ENCODE measurements at places on chromosomes 16 and 17.
A peak's percentile ranks its signal among the peaks of the same experiment; 100 is the strongest.

DNA sequence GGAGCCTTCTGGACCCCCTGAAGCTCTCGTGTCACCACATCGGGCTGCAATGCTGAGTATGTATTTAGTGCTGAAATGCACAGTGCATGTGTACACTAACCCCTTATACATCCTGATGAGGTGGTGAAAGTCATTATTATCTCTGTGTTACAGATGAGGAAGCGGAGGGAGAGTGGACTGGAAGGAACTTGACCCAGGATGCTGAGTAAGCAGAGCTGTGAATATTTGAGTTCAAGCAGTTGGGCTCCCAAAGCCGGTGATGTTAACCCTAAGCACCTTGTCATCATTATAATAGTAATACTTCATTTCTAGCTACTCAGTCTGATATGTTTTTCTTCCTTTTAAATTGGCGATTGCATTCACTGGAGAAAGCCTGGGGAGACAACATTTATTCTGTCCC lies 25.9 kb upstream of the NKD1 start:
- DNase-seq = no peak

GRCh38 chr16:7449808-7450207 lies 117.2 kb downstream of the RBFOX1 start:
- DNase-seq = no peak

GRCh38 chr17:40564883-40565768 lies at the start of gene CCR7:
TSS of gene CCR7 (minus strand) at chr17:40565472. CDS start at chr17:40565409, 63 bp downstream.
- DNase-seq = no peak

DNA sequence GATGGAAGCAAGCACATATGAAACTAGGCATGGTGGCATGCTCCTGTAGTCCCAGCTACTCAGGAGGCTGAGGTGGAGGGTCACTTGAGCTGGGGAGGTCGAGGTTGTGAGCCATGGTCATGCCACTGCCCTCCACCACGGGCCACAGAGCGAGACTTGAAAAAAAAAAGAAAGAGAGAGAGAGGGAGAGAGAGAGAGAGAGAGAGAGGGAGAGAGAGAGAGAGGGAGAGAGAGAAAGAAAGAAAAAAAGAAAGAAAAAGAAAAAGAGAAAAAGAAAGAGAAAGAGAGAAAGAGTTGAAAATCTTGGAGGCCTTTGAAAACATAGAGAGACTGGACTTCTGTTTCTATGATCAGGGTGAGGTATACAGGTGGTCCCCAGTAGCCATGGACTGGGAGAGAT lies 15.4 kb upstream of the ARL4D start:
- no peak for DNase-seq

GRCh38 chr16:1090620-1091587 lies 5.1 kb downstream of the C1QTNF8 start:
- DNase-seq = no peak

GRCh38 chr16:87735270-87736007 lies 30.3 kb downstream of the KLHDC4 start:
- DNase-seq = no peak

DNA sequence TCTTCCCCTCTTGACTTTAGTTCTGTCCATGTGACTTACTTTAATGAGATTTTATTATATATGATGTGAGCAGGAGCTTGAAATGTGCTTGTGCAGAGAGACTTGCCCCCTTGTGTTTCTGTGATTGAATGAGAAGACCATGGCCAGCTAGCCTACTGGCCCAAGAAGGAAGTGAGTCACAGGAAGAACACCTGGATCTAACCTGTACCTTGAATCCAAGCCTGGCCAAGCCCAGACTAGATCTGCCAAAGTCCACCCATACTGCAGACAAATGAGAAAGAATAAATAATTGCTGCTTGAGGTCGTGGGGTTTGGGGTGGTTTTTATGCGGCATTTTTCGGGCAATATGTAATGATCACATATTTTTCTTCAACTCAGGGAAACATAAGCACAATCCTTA lies 9.6 kb downstream of the ABCA10 start:
- DNase-seq = no peak

DNA sequence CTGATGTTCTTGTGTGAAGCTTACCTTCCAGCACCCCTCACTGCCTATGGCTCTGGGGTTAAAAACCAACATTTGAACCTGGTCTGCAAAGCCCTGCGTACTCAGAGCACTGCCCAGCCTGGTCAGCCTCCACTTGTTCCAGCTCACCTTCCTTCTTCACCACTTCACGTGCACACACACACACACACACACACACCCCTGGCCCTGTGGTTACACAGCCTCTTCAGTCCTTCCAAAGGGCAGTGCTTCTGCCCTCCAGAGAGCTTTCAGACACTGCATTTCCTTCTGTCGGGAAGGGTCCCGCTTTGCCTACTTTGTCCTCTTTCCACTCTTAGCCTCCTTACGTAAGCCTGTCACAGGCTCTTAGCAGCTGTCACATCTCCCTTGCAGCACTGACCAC lies 9.6 kb upstream of the TMEM220 start:
- no peak for DNase-seq

- DNase-seq = no peak
Measured at GRCh38 chr17:4485676-4486646, 12.7 kb upstream of the SPNS2 start.

DNA sequence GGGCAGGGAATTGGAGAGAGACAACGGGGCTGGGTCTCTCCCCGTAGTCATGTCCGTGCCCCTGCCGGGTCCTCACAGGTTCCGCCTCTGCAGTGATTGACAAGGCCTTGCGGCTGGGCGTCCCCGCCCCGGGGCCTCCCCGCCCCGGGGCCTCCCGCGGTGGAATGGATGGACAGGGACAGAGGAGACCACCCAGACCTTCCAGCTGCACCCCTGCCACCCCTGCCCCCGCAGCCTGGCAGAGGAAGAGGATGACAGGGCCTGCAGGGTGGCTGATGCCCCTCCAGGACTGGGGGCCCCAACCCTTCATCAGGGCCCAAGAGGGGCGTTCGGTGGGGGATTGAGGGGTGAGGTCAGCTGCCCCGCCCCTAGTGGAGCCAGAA lies 216.4 kb upstream of the CIBAR2 start:
- DNase-seq = no peak

DNA sequence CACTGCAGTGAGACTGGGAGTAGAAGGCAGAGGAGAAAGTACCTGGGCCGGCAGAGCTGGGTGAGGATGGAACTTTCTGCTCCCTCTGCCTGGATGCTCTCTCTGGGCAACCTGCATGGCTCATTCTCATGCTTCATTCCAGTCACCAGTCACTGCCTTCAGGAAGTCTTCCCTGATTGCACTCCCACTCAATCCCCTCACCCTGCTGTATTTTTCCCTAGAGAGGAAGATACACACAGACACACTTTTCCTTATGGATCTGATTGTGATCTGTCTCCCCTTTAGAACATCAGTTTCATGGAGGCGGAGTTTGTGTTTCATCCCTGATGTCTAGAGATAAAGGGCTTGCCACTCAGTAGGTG lies 44.9 kb downstream of the MEAK7 start:
- DNase-seq = no peak

DNA sequence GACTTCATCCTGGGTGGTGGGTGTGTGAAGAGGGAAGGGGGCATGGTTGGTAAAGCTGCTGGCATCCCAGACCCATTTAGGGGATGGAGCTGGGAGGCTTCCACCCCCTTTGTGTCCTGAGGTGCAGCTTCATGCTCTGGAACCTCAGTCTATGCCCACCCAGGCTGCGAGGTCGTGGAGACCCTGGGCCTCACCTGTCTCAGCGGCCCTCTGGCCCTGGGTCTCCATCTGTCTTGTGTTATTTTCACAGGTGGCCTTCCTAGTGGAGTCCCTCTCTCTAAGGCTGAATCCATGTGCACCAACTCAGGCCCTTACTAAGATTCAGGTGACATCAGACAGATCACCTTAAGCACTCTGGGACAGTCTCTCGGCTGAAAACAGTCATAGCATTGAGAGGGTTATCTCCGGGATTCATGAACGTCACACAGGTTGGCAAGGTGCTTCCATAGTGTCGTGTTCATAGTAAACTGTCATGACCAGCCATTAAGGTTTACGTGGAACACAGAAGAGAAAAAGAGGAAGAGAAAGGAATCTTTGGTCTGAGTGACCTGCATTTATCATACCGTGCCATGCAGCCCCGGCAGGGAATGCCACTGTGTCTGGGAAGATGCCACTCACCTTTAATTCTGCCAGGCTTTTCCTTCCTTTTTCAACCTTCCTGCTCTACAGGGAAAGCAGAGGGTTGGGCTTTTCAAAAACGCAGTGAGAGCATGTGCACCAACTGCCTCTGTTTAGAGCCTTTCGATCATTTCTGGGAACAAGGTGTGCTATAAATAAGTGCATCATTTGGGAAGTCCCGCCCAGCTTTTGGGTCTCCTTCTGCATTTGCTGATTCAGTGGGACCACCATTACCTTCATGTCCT lies 4.5 kb upstream of the FOXL1 start:
- no peak for DNase-seq

- peak; percentile 24 for DNase-seq
Measured at GRCh38 chr17:32483451-32484019, 3.3 kb upstream of the CDK5R1 start.

DNA sequence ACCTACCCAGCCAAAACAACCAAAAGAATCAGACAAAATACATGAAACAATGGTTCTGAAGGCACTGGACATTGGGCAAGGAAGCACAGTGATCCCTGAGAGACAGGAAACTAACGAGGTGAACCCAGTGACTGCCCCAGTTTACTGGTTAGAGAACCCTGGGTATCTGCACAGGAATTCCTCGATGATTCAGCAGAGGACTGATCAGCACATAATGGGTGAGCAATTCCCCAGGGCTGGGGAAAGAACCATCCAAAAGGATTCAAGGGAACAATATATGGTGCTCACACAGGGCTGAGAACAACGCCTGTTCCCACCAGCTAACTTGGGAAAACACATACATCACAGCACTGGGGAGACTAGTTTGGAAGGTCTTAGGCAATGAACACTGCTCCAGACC lies 167.2 kb downstream of the PARN start:
- DNase-seq = no peak

DNA sequence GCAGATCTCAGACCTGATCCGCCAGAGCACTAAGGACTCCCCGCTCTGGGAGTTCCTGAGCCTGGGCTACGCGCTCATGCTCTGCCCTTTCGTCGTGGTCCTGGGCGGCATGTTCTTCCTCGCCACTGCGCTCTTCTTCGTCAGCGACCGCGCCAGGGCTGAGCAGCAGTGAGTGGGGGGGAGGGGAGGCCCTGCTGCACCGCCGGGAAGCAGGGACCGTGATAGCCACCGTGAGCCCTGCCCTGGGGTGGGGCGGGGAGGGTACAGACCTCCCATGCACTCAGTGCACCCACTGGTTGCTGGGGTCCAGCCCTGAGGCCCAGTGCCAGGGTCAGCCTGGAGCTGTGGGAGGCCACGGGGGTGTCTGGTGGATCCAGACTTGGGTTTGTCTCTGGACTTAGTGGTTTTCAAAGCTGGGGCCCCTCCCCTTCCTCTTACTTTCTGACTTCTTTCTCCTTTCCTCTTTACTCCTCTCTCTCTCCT lies 18.9 kb downstream of the MYBBP1A start:
- no peak for DNase-seq

- DNase-seq = no peak
Measured at GRCh38 chr17:75129576-75129975, 2.0 kb downstream of the NT5C start.

GRCh38 chr16:82358606-82359221 lies 188.7 kb upstream of the MPHOSPH6 start:
- DNase-seq = no peak

- no peak for DNase-seq
Measured at GRCh38 chr17:5980941-5981340, 89.2 kb upstream of the WSCD1 start.

DNA sequence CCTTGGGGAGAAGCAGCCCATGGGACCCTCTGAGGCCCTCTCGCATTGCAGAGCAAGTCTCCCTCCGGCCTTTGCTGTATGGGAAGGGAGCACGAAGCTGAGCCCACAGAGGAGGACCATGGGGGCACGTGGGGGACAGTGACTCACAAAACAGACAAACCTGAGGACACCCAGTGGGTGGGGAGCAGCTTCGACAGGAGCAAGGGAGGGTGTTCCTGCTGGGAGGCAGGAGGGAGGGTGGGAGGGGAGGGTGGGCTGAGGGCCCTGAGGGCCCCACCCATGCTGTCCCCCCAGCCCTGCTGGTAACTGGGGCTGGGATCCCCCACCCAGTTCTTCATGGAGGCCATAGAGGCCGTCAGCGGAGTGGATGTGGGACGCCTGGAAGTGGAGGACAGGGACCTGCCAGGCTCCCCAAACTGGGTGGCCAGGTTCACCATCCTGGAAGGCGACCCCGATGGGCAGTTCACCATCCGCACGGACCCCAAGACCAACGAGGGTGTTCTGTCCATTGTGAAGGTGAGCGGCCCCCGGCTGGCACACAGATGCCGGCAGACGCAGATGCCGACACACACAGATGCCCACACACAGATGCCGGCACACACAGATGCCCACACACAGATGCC lies 12.5 kb downstream of the SLC22A31 start:
- DNase-seq = no peak

DNA sequence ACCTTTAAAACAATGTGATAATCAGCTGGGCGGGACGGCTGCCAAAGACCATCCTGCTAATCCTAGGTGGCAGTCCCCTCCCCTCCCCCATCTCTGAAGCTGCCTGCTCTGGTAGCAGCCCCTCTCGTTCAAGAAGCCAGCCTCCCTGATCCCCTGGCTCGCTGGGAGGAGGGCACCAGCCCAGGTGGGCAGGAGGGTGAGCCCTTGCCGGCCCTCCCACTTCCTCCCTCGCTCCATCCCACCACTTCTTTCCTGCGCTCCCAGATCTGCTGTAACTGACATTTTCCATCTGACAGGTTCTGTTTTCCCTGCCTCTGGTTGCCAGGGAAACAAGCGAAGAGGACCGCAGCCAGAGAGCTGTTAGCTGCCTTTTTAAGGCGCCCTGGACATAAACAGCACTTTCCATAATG lies 155.7 kb upstream of the TNRC6C start:
- peak; percentile 24 for DNase-seq

DNA sequence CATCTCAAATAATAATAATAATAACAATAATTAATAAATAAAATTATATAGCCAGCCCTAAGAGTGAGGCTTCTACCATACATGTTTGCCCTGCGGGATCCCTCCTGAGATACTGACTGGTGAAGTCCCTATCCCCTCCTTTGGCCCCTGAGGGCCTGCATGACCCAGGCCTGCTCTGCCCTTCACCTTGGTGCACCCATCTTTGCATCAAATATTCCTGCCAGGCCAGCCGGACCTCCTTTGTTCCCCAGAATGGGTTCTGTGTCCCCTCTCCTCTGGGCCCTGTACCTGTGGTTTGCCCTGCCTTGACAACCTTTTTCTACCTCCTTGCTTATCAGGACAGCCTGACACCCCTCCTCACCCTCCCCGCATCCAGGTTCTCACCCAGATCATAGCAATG lies 2.0 kb upstream of the RNF112 start:
- DNase-seq = no peak

DNA sequence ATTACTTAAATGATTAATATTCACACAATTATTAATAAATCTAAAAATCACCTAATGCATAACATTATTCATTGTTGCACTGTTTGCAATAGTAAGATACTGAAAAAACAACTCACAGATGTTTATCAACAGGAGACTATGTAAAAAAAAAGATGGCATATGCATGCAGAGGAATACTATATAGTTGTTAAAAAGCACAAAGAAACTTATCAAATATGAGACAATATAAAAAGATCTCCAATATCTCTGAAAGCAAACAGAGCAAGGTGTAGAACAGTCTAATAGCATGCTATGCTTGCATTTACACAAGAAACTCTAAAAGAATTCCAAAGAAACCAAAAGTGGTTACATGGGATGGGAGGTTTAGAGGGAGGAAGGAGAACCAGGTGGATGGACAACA lies 3.7 kb downstream of the RNF157 start:
- no peak for DNase-seq

- DNase-seq = no peak
Measured at GRCh38 chr16:81198635-81199034, 39.9 kb upstream of the BCO1 start.

- no peak for DNase-seq
Measured at GRCh38 chr16:86345516-86345915, 164.8 kb upstream of the FOXF1 start.

Data from NCI-H2081 treated with DMSO at 0.1 percent for 48 hours (cell line).